Erythroblast (primary cell): ENCODE measurements at places on chromosomes 12 and 14.

DNA sequence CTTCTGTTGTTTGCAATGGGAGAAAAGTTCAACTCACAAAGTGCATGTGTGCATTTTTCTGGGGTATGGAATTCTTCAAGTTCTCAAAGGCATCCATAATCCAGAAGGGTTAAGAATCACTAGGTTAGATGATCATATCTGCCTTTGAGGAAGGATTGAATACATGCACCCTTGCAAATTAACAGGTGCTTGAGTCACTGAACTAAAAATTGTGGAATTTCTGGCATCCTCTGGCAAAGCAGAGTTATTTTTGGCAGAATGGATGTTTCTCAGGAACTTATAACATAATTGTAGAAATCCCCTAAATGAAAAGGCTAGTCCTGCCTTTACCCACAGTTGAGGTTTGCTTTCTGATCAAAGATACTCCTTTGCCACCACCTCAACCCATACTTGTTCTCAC is 136.5 kb upstream of the DYRK2 start:
- DNase-seq = no peak

DNA sequence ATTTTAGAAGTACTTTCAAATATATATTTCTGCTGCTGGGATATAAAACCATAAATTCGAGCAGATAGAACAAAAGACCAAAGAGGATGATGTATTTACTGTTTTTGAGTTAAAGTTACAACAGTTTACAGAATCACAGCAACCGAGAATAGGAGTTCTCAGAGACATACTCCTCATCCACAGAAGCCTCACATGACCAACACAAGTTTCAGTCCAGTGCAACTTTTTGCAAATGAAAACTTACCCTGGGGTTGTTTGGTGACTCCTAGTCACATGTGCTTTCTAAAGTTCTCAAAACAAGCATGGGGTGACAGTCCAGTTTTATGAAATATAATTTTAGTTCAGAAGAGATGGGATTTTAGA is 117.1 kb downstream of the PRKCH start:
- DNase-seq = no peak

DNA sequence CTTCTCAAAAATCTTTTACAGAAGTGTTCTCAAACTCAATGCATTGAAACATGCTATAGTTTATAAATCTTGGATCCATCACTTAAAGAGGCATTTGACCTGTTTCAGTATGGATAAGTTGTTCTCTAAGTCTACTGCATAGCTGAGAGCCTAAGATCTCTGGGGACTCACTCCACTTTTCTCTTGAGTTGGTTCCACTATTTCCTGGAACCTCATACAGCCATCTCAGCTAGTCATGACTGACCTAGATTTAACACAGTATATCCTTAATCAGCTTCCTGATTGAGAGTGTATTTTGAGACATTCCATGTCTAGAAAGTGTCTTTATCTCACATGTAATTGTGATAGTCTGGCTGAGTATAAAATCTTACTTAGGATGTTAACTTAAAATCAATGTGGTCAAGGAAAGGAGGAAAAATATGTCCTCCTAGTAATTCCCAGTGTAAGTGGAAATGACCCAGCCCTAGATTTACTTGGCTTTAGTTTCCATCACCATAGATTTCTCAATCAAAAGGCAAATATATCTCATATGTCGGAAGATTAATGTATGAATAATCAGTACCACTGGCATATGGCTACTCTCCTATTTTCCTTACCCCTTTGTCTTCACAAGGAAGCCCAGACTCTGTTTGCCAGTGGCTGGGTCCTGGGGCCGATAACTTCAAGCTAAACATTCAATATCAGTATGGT is 61.9 kb downstream of the KICS2 start:
- no peak for DNase-seq

DNA sequence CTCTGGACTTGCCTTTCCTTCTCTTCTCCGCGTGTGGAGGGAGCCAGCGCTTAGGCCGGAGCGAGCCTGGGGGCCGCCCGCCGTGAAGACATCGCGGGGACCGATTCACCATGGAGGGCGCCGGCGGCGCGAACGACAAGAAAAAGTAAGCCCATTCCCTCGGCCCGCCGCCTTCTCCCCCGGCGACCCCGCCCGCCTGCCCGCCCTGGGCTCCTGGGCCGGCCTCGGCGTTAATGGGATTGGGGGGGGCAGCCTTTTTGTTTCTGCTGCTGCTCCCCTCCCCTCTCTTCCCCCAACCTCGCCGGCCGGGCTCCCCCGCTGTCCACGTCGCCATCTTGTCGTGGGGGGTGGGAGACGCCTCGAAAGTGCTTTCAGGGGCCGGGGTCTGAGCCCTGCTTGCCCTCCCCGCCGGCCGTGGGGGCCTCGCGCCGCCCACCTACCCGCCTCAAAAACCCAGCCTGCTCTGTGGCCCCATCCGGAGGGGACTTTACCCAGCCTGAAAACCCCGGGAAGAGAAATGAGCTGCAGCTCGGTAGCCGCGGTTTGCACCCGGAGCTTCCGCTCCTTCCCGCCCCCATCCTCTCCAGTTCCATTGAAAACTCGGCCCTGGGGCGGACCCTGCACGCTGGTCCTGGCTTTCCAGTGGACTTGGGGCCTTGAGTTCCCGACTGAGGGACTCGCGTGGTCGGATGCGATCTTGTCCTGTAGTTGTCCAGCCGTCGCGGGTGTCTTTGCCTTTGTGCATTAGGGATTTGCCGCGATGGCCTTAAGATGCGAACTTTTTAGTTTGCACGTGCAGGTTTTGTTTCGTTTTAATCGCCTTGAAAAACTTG is 598 bp downstream of the HIF1A start:
- DNase-seq = peak; percentile 66

DNA sequence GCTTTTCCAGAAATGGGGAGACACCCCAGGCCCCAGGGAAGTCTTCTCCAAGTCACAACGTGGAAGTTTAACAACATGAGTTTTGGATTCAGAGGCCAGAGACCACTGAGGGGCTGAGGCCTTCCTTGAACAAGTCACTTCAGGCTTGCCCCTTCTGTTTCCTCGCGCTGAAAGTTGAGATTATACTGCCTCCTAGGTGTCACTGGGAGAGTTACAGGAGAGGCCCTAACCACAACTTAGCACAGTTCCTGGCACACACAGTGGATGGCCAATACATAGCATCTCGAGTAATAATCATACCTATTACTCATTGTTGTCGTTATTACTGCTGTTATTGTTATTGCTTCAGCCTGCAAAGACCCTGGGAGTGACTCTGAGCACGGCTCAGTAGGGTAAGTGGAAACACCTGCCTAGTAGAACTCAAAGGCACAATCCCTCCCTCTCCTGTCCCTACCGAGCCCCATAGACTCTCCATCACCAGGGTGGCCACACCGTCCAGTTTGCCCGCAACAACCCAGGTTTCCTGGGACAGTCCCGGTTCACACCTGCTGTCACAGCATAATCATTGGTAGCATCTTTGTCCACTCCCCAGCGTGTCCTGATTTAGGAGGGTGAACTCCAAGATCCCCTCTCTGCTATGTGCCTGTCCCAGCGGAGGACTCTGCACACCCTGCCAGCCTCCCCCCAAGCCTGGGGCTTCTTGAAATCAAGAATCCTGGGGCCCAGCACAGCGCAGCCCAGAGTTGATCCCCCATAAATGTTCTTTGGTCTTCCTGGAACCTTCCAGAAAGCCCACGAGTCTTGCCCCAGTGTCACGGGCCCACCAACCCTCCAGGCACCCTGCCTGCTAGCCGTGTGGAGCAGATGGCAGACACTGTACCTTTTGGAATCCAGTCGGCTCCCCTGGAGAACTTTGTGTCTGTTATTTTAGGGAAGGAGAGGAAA is 85.0 kb downstream of the SYNE3 start:
- peak; percentile 31 for DNase-seq

DNA sequence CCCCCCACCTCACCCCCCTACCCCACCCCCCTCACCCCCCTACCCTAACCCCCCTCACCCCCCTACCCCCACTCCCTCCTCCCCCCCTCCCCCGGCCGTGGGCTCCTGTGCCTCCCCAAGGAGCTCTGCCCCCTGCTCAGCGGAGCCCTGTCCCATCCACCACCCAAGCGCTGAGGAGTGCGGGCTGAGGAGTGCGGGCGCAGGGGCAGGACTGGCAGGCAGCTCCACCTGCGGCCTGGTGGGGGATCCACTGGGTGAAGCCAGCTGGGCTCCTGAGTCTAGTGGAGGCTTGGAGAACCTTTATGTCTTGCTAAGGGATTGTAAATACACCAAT is 2.3 kb upstream of the JPH4 start:
- no peak for DNase-seq

DNA sequence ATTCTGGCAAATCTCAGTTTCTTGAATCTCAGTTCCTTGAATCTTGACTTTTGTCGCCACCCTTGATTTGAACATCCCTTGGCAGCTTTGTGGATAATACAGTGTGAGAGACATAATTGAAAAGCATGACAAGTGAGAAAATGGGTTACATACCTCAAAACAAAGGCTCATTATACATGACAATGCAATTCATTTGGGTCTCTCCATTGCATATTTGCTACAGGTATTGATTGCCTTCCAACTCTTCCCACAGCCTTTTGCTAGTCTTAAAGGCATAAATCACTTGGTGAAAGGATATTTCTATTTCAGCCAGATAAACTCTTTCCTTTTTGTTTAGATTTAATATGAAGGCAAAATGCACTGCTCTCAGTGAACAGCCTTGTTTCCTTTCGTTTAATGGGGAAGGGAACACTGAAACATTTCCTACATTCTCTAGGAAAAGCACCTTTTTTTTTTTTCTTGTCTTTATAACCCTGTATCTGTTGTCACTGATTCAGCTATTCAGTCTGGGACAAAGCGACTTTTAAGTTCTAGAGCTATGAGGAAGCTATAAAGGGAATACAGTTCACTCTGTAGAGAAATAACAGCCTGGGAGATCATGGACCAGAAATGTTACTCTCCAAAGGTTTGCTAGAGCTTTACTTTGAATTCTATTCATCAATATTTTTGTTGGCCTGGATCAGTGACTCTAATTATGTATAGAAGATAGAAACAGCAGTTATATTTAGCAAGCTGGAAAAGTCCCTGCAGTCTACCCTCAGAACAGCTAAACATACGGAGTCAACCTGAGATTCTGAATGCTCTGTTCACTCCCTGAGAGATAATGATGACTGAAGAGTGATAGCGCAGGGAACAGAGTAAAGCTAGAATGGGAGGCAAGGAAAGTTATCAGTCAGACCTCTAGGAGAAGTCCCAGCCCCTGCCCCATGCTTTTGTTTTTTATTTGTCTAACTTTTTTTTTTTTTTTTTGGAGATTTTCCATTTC is 311.4 kb downstream of the RGS6 start:
- no peak for DNase-seq

GRCh38 chr12:91127751-91128150 is 16.5 kb upstream of the LUM start:
- DNase-seq = no peak
